Pancreas (tissue), 10 donors: ENCODE measurements at places on chromosomes 3 and 15.

- DNase-seq, result no peak
Measured at GRCh38 chr3:61877359-61878138, 316.2 kb downstream of the PTPRG start.

DNA sequence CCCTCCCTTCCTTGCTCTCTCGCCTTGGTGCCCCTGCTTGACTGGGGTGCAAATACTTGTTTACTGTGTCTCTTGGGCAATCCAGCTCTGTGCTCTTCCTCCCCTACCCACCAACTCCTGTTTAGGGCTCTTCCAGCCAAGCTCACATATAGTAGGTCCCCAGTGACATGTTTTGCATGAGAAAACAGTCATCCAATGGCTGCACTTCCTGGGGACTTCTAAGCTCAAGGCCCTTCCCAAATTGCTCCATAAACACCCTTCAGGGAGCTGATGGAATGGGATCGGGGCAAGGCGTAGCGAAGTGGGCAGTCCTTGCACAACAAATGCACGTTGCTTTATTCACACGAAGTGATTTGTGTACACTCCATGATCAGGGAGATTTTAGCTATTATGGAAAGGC lies 9.4 kb upstream of the COPG1 start:
- DNase-seq, result no peak

GRCh38 chr3:13652728-13653127 lies 103.8 kb downstream of the FBLN2 start:
- no peak for DNase-seq

- DNase-seq, result no peak
Measured at GRCh38 chr3:185900228-185900627, 37.6 kb downstream of the TRA2B start.

DNA sequence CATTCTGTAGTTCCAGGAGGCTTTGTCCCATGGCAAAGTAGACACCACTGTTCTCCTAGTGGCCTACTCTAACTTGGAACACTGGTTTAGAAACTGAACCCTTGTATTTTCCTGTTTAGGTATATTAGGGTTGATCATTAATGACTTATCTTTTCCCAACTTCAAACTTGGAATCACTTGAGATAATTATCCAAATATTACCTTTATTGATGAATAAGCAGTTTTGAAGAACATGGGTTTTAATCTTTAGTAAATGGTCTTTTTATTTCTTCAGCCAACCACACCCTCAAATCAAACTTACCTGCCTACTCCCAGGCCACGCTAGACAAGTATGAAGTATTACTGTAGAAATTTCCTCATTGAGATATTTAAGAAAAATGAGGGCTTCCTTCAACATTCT lies 6.5 kb upstream of the P3H2 start:
- no peak for DNase-seq

DNA sequence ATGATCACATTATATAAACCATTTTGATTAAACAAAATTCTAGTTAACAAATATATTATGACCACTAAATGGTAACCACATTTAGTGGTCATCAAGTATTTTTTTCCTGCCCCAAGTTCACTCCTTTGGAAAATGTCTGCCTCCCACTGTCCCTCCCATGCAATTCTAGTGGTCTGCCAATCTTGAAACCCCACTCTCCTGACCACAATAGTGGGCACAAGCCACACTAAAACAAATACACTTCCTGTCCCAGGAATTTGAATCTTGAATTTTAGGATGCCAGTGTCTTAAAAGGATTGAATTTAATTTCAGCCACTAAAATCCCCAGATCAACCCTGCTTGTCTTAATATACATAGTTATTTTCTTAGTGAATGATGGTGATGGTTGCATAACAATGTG lies 14.0 kb upstream of the GPR156 start:
- DNase-seq, result no peak

- DNase-seq, result no peak
Measured at GRCh38 chr3:81029861-81030260, 731.6 kb downstream of the GBE1 start.

GRCh38 chr3:188888321-188889053 lies 283.3 kb upstream of the TPRG1 start:
- no peak for DNase-seq

DNA sequence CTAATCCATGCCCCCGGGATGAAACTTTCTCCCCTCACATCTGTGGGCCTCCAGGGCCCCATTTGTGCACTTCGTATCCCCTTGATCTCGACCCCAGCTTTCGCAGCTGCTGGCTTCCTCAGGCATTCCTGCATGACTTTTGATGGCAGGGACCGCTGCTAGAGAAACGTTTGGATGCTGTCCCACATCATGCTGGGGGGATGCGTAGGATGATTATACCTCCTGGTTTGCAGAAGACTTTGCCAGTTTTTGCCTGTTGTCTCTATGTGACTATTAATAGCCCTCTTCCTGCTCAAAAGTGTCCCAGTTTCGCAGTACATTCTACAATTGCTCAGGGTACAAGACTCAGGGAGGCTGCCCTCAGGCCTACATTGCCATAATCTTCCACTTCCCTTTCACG lies 10.4 kb upstream of the KCNAB1 start:
- DNase-seq, result no peak

DNA sequence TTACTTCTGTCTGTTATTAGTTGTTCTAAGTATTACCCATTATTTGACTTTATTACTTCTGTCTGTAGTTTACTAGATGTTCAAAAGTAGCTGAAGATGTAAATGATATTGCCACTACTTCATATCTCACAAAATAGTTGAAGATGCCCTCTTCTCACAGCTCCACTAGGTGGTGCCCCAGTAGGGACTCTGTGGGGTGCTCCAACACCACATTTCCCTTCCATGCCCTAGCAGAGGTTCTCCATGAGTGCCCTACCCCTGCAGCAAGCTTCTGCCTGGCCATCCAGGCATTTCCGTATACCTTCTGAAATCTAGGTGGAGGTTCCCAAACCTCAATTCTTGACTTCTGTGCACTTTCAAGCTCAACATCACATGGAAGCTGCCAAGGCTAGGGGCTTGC lies 80.8 kb downstream of the KCNH8 start:
- no peak for DNase-seq

DNA sequence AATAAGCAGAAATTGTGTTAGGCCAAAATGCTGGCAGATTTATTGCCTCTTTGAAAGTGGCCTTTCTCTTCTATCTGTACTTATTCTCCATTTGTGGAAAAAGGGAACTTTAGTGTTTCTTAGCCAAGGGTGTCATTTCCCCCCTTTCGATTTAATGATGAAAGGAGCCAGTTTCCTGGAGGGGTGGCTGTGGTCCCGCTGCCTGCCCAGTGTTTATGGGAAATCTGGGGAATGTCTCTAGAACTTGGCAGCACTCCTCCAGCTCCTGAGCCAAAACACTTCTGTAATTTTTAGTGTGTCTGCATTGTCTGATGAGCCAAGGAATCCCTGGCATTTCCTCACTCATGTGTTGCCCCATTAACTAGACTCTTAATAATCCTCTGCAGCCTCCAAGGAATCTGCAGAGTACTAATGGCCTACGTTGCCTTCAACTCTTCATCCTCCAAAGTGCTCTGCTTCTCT lies 448.8 kb downstream of the GRM7 start:
- DNase-seq, result peak; percentile 15

DNA sequence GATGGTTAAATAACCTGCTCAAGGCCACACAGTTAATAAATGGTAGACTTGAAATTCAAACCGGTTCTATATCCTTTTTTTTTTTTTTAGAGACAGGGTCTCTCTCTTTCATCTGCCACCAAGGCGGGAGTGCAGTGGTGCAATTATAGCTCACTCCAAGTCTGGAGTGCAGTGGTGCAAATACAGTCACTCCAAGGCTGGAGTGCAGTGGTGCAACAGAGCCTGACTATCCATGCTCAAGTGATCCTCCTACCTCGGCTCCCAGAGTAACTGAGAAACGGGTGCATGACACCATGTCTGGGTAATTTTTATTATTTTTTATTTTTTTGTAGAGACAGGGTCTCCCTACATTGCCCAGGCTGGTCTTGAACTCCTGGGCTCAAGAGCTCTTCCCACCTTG lies 23.4 kb downstream of the DPP8 start:
- no peak for DNase-seq

DNA sequence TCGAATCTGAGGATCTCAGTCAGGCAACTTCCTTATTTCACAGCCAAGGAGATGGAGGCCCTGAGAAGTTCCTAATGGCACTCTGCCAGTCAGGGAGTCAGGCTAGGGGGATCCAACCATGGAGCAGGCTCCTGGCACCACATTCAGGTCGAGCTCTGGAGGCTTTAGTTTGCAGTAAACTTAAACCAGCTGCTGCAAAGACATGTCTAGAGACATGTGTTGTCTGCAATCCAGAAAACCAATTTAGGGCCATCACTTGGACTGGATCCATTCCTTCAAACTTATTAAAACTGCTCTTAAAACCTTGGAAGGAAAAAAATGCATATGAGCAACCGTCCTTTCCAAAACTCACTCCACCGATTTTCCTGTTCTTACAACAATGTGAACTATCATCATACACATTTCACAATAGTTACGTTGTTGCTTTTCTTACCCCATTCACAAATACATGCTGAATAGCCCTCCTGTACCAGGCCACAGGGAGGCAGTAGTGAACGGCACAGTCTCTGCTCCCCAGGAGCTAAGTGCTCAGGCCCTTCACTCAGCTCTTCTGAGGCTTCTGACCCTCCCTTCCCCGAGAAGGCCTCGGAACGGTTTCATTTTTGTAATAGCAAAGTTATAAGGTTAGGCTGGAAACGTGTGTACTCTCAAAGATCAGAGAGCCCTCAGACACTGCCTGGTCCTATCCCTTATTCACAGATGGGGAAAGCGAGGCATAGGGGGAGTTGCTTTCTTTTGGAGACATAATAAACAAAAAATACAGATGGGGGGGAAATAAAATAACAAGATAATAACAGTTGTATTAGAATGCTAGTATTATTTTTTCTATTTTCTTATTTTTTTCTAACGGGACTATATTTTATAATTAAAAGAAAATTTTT lies 20.1 kb downstream of the RFT1 start:
- no peak for DNase-seq

GRCh38 chr3:127962937-127963336 lies 47.9 kb downstream of the KBTBD12 start:
- no peak for DNase-seq

GRCh38 chr3:80338366-80338765 lies 570.6 kb upstream of the ROBO1 start:
- DNase-seq, result no peak

DNA sequence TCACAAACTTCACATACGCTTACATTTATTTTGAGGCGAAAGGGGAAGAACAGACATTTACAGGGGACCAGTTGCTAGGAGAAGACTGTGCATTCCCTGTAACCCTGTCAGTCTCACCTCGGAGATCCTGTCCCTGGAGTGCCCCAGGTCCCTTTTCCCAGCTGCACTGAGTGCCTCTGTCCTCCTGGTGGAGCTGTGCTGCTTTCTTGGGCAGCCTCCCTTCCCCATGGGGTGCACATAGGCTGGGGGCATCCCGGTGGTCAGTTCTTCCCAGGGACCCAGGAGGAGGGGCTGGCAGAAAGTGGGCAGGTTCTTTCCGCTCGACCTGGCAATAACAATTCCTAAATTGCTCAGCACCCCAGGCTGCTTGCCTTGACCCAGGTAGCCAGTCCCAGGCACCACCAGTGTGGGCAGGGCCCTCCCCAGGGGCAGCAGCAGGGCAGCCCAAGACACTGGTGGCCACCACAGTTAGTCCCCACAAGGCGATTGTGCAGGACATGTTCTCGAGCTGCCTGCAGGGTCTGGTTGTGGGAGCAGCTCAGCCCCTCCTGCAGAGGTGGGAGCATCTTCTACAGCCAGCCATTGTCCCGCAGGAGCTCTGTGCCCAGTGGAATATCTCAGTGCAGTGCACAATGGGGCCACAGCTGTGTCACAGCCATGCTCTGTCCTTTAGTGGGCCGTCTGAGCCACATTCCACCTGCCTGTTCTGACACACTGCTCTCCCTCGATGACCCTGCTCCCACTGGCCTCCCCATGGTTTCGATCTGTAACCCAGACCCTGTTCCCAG lies 36.3 kb downstream of the APBA2 start:
- no peak for DNase-seq

DNA sequence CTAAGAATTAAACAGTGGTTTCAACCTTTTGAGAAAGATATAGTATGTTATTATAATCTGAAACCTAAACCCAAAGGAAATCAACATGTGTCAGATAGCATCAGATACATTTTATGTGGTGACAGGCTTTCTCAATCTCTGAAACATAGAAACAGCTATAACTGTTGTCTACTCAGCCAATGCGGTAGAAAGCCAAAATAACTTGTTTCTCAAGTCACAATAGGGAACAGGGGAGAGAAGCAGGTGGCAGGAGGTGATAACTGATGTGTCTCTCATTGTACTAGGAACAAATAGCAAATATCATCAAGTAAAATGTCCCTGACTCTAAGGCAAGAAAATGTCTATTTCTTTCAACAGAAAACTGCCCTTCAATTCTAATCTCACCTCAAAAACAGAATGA lies 38.6 kb downstream of the DENND6A start:
- DNase-seq, result no peak

DNA sequence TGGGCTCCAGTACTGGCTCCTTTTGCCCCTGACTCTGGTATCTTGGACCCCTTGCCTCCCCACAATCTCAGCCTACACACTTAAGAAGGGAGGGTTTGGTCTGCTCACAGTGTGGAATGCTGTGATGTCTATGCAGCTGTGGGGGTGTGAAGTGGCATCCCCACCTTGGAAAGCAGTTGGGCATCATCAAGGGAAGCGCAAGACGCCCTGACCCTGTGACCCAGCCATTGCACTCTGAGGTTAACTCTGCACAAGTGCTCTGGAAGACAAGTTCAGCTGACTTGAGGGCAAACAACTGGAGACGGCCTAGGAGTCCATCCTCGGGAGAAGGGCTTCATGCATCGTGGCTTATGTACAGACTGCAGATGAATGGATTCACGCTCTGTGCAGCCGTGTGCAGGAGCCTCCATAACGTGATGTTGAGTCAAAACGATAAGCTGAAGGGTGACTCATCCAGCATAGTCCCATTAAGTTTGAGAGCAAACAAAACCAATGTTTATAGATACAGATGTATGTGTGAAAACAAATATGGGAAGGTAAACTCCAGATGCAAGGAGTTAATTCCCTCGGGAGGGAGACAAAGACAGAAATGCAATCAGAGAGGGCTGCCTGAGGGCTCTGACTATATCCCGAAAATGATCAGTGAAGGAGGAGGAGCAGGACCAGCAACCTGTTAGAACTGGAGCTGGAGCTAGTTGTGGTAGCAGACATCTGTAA lies 86.8 kb downstream of the LSM3 start:
- DNase-seq, result no peak

DNA sequence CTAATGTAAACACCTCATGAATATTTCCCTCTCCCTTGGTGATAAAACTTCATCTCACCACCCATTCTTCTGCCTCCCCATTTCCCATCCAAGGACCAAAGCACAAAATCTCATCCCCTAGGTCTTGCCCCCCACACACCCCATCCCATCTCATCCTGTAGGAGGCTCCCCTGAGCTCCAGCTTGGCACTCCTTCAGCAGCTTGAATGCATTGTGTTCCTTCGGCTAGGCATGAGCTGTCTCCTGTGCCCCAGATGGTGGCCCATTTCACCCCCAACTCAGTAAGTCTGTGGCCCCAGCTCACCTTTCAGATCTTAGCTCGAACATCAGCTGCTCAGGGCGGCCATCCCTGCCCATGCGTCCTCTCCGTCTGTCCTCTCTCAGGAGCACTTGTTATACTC lies 203.6 kb upstream of the NR2F2 start:
- no peak for DNase-seq

- DNase-seq, result no peak
Measured at GRCh38 chr15:91776104-91776503, 77.4 kb upstream of the SLCO3A1 start.
